ENCODE measurements at places on chromosomes 11 and 22.

DNA sequence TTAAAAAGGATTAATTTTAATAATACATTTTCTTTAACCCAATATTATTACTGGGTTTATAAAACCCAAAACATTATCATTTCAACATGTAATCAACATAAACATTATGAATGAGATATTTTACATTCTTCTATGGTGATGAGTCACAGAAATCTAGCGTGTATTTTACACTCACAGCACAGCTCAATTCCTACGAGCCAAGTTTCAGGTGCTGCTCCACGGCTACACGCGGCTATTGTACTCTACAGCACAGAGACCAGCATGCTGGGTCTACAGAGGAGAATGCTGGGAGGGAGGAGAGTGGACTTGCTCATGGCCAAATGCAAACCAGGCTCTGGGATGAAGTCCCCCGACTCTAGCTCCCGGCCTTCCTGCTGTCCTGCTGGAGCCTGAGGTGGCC lies 72.0 kb upstream of the LMO1 start:
- no peak for DNase-seq

GRCh38 chr22:17250380-17251082 lies 31.3 kb upstream of the ADA2 start:
- no peak for DNase-seq

GRCh38 chr11:123622576-123622975 lies 31.8 kb downstream of the SCN3B start:
- DNase-seq, result no peak

DNA sequence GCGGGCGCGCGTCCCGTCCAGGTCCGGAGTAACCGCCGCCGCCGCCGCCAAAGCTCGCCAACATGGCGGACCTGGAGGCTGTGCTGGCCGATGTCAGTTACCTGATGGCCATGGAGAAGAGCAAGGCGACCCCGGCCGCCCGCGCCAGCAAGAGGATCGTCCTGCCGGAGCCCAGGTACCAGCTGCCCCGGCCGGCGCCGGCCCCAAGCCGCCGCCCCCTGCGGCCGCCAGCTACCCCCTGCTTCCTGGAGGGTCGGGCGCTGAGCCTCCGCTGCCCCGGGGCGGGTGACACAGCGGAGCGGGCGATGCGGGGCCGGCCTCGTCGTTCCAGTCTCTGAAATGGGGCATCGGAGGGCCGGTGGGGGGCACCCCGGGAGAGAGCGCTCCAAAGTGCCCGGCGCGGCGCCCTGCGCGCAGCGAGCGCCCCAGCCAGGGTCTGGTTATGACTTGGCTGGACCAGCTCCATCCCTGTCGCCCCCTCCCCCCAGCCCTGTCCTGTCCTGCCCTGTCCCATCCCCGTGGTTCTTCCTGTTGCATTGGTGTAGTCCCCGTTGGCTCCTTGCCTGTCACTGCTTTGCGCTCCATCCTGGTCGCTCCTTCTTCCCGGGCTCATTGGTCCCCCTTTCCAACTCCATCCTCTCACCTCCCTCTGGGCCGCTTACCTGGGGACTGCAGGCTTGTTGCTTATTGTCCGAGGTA lies 653 bp downstream of the GRK3 start:
- DNase-seq, result no peak

DNA sequence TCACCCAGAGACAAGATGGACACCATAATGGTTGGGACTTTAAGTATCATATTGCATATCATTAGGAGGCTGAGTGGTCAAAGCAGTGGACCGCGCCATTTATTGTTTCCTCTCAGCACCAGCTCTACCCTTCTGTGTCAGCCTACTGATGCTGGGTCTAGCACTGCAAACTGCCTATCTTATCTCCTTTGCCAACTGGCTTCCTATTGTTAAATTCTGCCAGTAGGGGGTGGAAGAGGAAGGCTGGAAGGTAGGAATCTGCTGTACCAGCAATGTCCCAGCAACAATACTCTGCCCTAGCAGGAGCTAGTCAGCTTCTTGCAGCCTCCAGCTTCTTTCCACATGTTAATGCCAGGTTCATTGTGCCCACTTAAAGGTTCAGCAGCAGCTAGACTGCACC lies 367.1 kb upstream of the PDGFD start:
- DNase-seq, result no peak

GRCh38 chr11:62909107-62909894 lies 11.9 kb downstream of the CHRM1 start:
- no peak for DNase-seq

DNA sequence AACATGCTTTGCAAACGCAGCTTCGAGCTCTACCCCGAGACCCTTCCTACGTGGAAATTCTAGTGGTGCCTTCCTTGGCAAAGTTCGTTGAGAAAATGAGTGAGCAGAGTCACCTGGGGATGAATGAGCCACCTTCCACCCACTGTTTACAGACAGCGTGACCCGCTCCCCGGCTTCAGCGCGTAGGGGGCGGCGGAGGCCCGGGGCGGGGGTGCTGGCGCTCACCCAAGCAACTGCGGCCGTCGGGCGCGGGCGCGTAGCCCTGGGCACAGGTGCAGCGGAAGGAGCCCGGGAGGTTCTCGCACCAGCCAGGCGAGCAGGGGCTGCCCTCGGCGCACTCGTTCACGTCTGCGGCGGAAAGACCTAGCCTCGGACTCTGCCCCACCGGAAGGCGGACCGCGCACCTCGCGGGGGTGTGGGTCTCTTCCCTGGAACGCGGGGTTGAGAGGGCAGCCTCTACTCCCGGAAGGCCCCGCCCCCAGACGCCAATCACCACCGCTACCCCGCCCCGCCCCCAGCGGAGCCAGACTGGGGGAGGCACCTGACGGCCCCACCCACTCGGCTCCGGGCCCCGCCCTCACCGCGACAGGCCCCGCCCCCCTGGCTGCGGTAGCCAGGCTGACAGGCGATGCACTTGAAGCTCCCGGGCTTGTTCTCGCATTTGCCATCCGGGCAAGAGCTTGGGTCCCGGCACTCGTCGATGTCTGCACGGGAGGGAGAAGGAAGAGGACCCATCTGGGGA lies 11.8 kb downstream of the LTBP3 start:
- peak; percentile 35 for DNase-seq

GRCh38 chr11:102239911-102240310 lies 77.4 kb upstream of the BIRC3 start:
- DNase-seq, result no peak

DNA sequence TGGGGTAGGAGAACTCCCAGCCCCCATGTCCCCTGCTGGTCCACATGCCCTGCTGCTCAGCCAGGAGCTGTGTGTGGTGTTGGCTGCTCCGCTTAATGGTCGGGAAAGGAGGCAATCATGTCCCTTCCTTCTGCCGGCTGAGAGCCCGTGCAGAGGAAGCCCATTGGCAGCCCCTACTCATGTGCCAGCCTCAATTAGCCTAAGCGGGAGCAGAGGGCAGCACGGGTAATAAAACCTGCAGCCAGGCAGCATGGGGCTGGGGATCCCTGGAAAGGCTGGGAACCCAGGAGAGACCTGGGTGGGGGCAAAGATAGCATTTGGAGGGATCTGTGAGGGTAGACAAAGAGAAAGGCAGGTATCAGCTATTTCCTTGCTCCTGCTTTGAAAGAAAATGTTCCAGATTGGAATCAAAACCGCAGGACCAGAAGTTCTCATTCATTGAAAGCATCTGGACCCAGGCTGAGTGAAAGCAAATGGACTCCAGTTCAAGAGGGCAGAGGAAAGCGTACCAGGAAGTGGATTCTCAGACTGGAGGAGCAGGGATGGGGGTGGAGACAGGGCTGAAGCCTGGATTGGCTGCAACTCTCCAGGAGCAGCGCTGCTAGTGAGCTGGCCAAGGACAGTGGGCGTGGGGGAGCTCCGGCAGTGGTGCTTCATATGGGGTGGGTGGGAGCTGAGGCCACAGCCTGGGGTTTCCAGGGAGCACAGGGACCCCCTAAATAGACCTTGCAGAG lies 103.4 kb upstream of the NECTIN1 start:
- no peak for DNase-seq

- DNase-seq, result peak; percentile 46
Measured at GRCh38 chr11:73325036-73325981, 17.2 kb downstream of the ARHGEF17 start.

GRCh38 chr22:49765091-49765771 lies 62.4 kb downstream of the BRD1 start:
- DNase-seq, result no peak

GRCh38 chr22:42800451-42801251 lies 56.4 kb downstream of the ARFGAP3 start:
- DNase-seq, result no peak

- no peak for DNase-seq
Measured at GRCh38 chr11:105179542-105180278, 40.1 kb upstream of the CARD18 start.

GRCh38 chr22:49499433-49500075 lies 328.1 kb downstream of the BRD1 start:
- no peak for DNase-seq

- DNase-seq, result no peak
Measured at GRCh38 chr11:43736502-43737200, 56.1 kb downstream of the HSD17B12 start.

DNA sequence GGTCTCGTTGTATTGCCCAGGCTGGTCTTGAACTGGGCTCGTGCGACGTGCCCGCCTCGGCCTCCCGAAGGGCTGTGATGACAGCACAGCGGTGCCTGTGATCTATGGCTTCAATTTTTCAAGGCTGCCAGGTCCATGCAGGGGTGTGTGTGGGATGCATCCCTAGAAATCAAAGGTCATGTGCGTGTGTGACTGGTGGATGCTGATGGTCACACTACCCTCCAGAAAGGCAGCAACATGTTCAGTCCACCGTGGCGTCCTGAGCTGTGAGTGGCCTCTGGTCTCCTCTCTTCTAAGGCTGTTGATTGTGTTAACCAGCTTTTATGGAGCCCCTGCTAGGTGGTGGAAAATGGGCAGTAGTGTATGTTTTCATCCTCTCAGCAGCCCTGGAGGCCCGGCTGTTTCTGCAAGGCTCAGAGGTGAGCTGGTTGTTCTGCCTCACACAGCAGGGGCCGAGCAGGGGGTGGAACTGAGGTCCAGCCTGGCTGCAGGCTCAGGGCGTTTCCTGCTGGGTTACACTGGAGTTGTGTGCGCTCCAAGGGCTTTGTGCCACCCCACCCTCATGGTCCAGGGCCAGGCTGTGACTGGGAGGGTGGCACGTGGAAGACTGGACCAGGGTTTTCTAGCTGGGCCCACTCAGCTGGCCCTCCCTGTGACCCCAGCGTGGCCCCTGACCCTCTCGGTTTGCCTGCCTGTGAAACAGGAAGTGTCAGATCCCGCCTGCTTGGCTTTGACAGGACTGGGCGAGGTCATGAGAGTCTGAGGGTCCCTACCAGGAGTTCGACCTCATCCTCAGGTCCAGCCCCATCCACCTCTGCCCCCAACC lies 7.7 kb downstream of the BIK start:
- DNase-seq, result no peak

- DNase-seq, result no peak
Measured at GRCh38 chr11:88292171-88292843, 45.2 kb downstream of the CTSC start.

DNA sequence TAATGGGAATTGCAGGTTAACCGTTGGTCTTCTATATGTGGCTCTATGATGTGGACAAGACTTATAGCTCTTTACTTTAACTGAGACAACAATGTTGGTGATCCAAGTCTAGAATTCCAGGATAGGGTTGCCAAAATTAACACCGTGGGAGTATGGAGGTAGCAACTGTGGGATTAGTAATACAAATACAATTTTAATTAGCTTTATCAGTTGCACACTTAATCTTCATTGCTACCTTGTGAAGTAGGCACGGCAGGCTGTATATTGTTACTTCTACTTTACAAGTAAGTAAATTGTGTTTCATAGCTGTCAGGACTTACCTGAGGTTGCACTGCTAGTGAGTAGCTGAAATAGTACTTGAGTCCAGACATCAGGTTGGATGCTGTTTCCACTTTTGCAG lies 21.0 kb downstream of the MTMR3 start:
- no peak for DNase-seq

- no peak for DNase-seq
Measured at GRCh38 chr11:32752001-32752400, 42.5 kb downstream of the CCDC73 start.

GRCh38 chr11:61567286-61568061 lies 13.4 kb downstream of the SYT7 start:
- peak; percentile 50 for DNase-seq

- no peak for DNase-seq
Measured at GRCh38 chr11:46202149-46202548, 75.3 kb upstream of the CREB3L1 start.

DNA sequence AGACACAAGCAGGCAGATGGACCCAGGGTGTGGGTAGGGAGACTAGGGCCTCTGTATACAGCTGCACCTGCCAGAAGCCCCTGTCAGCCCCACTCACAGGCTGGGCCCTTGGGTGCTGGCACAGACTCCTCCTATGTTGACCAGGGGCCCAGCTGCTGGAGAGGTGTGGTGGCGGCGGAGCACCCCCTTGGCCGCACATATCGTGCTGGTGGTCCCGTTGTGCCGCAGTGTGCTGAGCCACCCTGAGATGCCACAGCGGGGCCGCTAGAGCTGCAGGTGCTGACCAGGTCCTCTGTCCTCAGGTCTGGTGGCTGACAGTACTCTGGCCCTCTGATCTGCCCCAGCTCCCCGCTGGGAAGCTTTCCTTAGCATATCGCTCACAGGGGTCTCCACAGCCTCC lies 30.2 kb upstream of the B3GAT1 start:
- no peak for DNase-seq

- DNase-seq, result no peak
Measured at GRCh38 chr11:91394727-91395414, 829.7 kb upstream of the FAT3 start.

DNA sequence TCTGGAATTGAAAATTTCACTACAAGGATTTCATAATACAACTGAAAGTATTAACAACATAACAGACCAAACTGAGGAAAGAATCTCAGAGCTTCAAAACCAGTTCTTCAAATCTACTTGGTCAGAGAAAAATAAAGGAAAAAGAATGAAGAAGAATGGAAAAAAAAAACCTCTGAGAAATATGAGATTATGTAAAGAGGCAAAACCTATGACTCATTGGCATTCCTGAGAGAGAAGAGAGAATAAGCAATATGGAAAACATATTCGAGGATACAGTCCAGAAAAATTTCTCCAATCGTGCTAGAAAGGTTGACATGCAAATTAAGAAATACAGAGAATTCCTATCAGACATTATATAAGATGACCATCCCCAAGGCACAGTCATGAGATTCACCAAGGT lies 23.4 kb upstream of the GPR83 start:
- no peak for DNase-seq

DNA sequence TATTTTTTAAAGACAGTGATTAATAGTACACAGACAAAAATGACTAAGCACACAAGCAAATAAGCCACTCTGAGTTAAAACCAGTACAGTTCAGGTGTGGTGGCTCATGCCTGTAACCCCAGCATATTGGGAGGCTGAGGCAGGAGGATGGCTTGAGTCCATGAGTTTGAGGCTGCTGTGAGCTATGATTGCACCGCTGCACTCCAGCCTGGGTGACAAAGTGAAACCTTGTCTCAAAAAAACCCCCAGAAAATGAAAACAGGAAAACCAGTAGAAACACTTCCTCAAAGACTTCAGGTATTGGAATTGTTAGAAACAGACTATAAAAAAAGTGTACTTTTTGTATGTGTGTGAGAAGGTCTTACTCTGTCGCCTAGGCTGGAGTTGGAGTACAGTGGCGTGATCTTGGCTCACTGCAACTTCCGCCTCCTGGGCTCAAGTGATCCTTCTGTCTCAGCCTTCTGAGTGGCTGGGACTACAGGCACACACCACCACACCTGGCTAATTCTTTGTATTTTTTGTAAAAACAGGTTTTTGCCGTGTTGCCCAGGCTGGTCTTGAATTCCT lies 33.0 kb downstream of the PPP6R2 start:
- DNase-seq, result no peak

- DNase-seq, result no peak
Measured at GRCh38 chr11:57653163-57653562, 3.5 kb upstream of the YPEL4 start.

- peak; percentile 68 for DNase-seq
Measured at GRCh38 chr11:63613517-63614135, 607 bp downstream of the PLAAT3 start.

Data from caudate nucleus (tissue), 63 donors.